ENCODE measurements at places on chromosomes 7 and 10.

- DNase-seq, result no peak
These were observed 168.3 kb downstream of the CREB5 start for GRCh38 chr7:28580665-28581064.

DNA sequence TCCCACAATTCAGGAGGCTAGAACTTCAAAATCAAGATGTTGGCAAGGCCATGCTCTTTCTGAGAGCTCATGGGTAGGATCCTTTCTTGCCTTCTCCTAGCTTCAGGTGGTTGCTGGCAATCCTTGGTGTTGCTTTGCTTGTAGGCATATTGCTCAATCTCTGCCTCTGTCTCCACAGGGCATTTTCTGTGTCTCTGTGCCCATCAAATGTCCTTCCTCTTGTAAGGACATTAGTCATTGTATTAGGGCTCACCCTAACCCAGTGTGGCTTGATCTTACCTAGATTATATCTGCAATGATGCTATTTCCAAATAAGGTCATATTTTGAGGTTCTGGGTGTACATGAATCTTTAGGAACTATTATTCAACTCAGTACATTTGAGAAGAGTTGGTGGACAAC is 20.1 kb downstream of the BET1 start:
- DNase-seq, result no peak

DNA sequence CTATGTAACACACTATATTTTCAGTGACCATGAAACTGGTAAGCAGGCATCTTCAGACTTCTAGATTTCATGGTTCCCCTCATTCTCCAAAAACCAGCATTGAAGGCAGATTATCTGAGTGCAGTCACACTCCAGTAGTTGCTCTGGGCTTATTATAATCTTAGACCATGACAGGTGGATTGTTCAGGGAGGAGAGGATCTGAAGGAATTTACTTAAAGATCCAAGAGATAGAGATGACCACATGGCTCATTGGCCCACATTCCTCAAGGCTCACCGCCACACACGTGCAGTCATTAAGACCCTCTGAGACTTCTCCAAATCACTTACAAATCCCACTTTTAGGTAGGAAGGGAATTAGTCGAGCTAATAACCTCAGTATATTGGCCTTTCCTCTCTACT is 55.2 kb downstream of the GSAP start:
- no peak for DNase-seq

DNA sequence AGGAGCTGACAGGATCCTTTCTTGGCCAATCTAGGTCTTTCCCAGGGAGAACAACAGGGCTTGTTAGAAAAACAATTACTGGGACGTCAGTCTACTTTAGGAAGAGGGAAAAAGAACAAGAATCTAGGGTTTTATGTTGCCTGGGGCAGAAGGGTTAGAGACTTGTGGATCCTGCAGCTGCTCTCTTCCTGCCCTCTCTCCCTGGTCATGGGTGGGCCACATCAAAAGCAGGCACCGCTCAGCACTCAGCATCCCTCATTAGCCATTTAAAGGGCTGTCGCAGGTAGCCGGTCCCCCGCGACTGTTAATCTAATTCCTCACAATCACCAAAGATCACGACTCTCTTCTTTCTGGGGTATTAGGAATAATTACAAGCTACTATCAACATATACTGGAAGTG is 631.9 kb downstream of the CALN1 start:
- no peak for DNase-seq

GRCh38 chr7:39911167-39911566 is 38.9 kb upstream of the CDK13 start:
- no peak for DNase-seq

DNA sequence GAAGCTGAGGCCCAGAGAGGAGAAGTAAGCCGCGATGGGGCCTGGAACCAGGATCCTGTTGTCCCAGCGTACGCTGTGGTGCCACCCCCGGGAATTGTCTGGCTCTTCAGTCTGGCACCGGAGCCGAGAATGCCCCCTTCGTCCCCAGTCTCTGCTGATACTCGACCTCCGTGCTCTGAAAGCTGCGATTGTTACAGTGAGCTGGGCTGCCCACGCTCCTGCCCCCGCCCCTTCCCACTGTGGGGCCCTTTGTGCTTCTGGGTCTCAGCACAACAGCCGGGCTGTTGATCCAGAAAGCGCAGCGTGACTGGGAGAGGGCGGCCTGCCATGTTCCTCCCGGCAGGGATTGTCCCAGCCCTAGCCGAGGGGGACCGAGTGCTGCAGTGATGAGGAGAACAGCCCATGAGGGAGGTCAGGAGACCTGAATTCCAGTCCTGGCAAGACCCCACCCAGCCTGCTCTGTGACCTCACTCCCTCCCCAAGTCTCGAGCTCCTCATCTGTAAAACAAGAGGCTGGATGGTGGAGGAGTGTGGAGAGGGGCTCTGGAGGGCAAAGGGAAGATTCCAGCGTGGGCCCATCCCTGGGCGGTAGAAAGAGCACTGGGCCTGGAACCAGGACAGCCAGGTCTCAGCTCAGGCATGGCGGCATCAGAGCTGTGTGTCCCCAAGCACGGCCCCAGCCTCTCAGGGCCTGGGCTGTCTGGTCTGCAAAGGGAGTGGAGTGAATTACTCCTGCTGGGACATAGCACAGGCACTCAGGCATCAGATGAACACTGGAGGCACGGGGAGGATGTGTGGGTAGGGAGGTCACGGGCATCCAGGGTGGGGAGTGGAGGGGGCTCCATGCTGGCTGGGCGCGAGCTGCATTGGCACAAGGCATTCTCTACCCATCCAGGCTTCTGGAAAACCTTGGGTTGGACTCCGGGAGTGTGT is 43.6 kb downstream of the TSPAN15 start:
- no peak for DNase-seq

DNA sequence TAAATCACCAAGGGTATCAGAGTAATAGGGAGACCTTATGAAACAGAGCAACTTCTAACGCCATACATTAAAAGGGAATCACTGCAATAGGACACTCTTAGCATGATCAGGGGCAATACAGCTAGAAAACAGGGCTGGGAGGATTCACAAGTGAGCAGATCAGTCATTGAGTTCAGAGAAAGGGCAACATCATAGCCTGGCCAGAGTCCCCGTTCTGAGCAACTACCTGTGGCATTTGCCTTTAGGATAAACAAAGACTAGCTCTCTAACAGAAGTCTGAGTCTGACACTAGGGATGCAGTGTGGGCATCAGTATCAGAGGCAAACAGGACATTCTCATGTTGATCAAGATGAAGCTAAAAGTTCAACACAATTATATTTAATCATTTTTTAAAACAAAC is 297.9 kb downstream of the DGKB start:
- no peak for DNase-seq

- DNase-seq, result no peak
These were observed 65.7 kb downstream of the CCDC7 start for GRCh38 chr10:32511599-32511998.

DNA sequence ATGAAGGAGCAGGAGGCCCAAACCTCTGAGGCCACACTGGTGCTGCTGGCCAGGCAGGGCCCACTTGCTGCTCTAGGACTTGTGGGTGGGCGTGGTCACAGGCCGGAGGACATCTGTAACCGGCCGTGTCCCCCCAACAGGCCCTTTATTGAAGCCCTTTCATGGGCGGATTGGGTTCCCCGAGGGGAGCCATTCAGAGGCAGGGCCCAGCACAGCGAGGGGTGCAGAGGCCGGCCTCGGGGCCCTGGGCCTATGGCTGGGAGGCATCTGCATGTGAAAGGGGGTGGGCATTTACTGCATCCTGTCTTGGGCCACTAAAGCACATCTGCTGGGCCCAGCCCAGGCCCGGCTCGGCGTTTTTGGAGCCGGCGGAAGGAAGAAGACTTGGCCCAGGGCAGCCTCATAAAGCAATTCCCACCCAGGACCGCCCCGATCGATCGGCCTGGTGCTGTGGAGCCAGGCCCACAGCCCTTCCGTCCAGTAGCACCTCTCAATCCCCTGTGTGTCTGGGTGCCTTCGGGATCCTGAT is 8.4 kb downstream of the LHPP start:
- DNase-seq, result no peak

- DNase-seq, result no peak
These were observed 191.8 kb upstream of the CXCL12 start for GRCh38 chr10:44576702-44577191.

- DNase-seq, result no peak
These were observed 634 bp downstream of the EZH2 start for GRCh38 chr7:148883266-148884048.

DNA sequence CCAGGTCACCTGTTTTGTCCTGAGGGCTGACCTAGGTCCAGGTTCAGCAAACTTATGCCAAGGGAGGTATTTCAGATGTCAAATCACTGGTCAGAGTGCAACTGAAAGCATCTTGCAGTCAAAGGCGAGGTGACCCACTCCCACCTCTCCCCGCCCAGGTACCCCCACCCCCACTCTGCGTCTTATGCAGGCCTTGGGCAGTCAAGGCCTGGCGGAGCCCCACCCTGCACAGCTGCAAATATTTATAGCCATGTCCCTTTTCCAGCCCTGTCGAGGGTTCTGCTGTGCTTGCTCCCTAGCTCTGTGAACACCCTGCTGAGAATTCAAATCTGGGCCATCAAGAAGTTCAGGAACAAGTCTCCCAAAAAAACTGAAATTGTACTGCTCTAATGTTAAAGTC is 40.6 kb upstream of the BMPR1A start:
- no peak for DNase-seq

GRCh38 chr7:116953906-116954838 is 871 bp downstream of the ST7 start:
- DNase-seq, result no peak

DNA sequence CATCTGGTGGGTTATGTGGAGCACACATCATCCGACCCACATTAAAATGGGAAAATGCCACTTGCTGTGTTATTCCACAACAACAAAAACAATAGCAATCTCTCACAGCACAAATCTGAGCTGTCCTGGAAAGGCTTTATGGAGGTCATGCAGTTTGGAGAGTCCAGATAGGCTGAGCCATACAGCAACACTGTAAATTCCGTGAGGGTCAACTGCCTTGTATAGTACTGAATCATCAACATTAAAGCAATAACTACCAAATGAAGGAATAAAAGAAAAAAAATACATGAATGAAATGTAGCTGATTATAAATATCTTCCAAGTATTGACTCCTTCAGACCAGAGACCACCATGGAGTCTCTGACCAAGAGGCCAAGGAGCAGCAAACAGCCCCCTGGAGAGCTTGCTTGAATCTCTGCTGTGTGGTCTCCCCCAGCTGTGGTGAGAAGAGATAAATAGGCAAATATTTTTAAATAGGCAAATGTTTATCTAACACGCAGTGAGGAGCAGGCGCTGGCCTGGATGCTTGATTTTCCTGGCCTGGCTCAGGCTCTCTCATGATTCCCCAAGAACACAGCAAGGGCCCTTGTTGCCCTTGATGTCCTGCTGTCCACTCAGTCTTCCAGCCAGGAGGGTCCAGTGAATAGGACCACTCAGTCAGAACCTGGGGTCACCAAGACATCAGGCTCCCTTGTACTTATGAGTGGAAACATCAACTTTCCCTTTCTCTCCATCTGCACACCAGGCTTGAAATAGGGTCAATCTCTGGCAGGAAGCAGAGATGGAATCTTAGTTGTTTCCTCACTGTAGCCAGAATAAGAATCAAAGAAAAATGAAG is 1021.3 kb downstream of the XPNPEP1 start:
- no peak for DNase-seq

- DNase-seq, result peak; percentile 5
These were observed at the start of gene SGCE for GRCh38 chr7:94655848-94656657. Gene SGCE, minus strand, starts transcription at chr7:94656133. Its CDS starts 35 bp downstream, at chr7:94656098.

GRCh38 chr10:69624245-69624786 is 5.7 kb upstream of the FAM241B start:
- DNase-seq, result no peak

GRCh38 chr10:90007226-90007625 is 305.8 kb downstream of the KIF20B start:
- no peak for DNase-seq

DNA sequence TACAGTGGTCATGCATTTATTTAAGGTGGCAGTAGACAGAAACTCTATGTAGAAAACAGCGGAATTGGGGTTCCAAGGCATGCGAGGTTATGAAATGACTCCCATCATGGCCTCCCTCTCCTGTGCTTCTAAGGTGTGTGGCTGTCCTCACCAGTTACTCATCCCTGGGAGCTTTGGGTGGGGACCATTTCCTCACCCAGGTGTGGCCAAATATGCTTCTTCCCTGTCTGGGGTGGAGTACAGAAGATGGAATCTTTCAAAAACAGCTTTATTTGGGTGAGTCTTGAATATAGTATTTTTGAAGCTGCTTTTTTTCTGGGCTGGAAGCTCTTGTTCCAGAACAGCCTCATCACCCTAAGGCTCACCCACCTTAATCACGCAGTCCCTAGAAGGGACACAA is 139.0 kb downstream of the NRF1 start:
- no peak for DNase-seq

DNA sequence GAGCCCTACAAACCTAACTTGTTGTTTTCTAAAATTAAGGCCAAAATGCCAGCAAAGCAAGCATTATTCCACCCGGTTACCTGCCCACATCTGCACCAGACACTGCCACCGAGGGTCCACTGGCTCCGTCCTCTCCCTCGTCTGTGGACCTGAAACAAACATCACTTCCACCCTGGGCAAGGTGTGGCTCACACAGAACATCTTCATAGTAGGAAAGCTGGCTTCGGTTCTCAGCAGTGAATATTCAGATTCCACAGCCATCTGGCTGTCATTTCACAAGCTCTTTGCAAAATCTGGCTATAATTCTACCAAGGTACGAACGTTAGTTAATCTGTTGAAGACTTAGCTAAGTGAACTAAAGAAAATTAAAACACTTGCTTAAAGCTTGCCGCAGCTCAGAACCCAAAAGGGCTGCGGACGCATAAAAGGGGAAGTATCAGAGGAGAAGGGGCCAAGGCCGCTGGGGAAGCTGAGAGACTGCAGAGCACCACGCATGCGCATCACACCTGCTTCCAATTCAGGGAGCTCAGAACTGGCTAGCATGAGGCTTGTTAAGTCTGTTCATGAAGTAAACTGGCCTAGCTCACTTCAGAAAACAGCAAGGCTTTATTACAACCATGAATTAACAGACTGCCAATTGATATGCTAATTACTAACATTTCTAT is 46.1 kb downstream of the PTPRN2 start:
- no peak for DNase-seq

DNA sequence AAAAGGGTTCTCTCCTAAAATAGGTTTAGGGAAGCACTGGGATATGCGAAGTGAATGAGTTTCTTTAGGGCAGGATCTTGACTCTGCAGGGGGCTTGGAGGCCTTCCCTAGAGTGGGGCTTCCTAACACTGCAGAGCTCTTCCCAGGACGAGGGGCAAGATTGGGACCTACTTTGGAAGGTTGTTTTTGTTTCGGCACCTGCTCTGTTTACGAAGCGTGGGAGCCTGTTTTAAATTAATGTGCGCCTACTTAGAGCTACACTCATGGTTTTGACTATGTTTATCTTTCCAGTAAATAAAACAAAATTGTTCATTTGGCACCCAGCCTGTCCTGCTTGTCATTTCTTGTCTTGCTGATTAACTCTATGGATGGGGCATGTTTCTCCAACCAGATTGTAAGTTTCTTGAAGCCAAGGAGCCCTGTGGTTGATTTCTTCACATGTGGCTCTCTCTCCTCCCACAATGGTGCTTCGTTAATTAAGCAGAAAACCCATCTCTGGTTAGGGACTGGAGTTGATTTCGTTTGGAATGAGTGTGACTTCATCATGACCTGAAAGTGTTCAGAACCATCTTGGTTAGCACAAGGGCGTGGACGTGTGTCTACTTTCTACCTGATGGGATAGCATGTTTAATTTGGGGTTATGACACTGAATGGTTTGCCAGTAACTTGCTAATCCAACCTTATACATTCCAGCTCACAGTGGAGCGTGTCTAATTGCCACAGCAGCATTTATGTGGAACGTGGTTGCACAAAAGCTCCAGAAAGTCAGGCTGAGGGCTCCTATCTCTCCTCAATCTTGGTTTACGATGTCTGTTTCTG is 98.1 kb downstream of the TCF7L2 start:
- DNase-seq, result no peak

- DNase-seq, result no peak
These were observed 54.9 kb upstream of the ZNF800 start for GRCh38 chr7:127447326-127447945.

Measured in esophagus squamous epithelium (tissue), 5 donors.